ENCODE measurements at places on chromosomes 4 and X.

GRCh38 chrX:72042852-72043248 lies 88.9 kb downstream of the RTL5 start:
- no peak for ATAC-seq

GRCh38 chr4:8126523-8126922 lies 32.1 kb downstream of the ABLIM2 start:
- no peak for ATAC-seq

GRCh38 chr4:153789741-153790499 lies 1.0 kb upstream of the SFRP2 start:
- peak; percentile 13 for ATAC-seq

- no peak for ATAC-seq
These were observed 36.1 kb downstream of the ZBTB49 start for GRCh38 chr4:4326166-4326565.

- peak; percentile 34 for ATAC-seq
These were observed 55.0 kb downstream of the PRPS1 start for GRCh38 chrX:107683124-107683895.

DNA sequence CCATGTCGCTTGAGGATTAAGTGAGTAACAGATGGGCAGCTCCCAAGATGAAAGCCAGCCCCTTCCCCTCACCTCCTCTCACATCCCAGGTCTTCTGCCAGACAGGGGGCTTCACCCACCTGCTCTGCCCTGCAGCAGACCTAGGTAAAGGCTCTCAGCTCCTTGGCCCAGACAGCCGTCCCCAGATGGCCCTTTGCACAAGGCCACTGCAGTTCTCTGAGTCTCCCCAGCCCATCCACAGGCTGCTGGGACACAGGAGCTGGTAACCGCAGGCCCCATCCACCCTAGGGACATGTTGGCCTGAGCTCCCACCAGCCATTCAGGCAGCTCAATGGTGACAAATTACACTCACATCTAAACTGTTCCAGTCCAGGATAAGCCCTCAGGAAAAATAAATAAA lies 15.3 kb downstream of the C4orf50 start:
- no peak for ATAC-seq

GRCh38 chr4:86856896-86857295 lies 7.7 kb upstream of the SLC10A6 start:
- ATAC-seq: no peak

DNA sequence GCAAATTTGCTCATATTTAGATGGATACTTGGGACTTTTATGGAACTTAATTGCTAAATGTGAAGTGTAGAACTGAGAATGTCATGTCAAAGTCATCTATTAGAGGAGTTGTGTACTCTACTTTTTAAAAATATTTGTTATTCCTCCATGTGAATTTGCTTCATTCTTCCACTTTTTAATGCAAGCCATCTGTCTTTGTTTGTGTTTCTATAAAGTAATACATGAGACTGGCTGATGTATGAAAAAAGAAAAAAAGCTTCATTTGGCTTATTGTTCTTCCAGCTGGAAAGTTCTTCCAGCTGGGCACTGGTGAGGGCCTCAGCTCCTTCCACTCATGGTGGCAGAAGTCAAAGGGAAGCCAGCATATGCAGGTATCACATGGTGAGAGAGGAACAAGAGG lies 114.6 kb upstream of the GRID2 start:
- no peak for ATAC-seq

GRCh38 chr4:172007889-172008288 lies 194.7 kb downstream of the GALNTL6 start:
- no peak for ATAC-seq

DNA sequence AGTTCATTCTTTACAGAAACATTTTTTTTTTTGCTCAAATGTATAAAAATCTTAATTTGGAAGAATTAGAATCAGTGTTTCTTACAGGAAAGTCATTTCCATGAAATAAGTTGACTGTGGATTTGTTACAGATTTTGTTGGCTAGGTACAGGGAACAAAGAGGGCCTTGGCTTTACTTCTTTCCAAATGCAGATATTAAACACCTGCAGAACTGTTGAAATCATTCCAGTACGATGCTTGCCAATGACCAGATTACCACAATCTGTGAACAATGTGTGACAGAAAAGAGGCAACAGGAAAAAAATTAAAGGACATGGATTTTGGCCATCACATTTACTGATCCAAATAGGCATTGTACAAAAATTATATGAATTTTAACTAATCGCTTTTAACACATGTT lies 70.8 kb downstream of the ANXA10 start:
- no peak for ATAC-seq

GRCh38 chrX:154749856-154750255 lies 1.0 kb downstream of the GAB3 start:
- ATAC-seq: peak; percentile 24
